ENCODE measurements at places on chromosomes 6 and 20. TPM values are rescaled to one million over a fixed set of nuclear protein-coding genes. Genes with fewer than 3 reads are reported as not detected.

Gene BCLAF1
- total RNA-seq, result 130 TPM

Gene LY86
- total RNA-seq, result not detected

Gene HEY2
- 4.3 TPM for total RNA-seq

Gene PRR18
- 0.09 TPM for total RNA-seq

Gene MOXD1
- 1.3 TPM for total RNA-seq

Gene DEFB132
- not detected for total RNA-seq

Gene SH3BGRL2
- total RNA-seq, result 23.0 TPM

DNA sequence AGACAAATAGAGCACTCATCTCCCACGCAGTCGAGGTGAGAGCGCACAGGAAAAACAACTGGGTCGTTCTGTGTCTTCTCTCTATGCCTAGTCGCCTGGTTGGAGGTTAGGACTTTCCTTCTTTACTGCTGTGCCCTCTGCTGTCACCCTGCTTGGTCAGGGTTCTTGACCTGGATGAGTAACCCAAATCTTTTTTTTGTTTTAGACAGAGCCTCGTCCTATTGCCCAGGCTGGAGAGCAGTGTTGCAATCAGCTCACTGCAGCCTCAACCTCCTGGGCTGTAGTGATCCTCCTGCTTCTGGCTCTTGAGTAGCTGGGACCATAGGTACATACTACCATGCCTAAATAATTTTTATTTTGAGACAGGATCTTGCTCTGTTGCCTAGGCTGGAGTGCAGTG lies 24.5 kb downstream of the PRPF6 start:
- no peak overlapping the region for H3K27ac ChIP-seq
- DNase-seq, result no peak
- H3K4me1 ChIP-seq, result no peaks in the 10 kb centered on the region
- H3K27me3 ChIP-seq, result no peaks in the 10 kb centered on the region
- peaks cover 79% of the 10 kb centered on the region for H3K36me3 ChIP-seq

GRCh38 chr20:2751878-2752566 lies 48.4 kb downstream of the CPXM1 start:
- no peaks in the 10 kb centered on the region for H3K36me3 ChIP-seq
- no peak overlapping the region for H3K27ac ChIP-seq
- H3K4me1 ChIP-seq, result no peaks in the 10 kb centered on the region

DNA sequence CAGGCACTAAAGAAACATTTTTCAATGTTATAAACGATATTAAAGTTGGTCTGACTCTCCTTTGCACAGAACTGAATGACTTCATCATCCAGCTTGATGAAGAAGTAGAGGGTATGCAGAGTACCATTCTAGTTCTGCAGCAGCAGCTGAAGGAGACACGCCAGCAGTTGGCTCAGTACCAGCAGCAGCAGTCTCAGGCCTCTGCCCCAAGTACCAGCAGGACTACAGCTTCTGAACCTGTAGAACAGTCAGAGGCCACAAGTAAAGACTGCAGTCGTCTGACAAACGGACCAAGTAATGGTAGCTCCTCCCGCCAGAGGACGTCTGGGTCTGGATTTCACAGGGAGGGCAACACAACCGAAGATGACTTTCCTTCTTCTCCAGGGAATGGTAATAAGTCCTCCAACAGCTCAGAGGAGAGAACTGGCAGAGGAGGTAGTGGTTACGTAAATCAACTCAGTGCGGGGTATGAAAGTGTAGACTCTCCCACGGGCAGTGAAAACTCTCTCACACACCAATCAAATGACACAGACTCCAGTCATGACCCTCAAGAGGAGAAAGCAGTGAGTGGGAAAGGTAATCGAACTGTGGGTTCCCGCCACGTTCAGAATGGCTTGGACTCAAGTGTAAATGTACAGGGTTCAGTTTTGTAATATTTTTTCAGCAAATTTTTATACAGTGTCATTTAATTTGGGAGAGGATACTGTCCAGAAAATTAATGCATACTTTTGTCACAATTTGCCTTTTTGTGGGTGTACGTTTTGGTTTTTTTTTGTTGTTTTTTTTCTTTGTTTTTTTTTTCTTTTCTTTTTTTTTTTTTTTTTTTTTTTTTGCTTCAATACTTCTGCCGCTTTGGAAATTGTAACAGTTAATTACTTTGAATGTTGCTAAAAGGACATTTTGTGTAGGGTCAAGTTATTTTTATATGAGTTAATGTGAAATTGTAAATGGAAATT lies 6.6 kb upstream of the ACAT2 start:
- H3K36me3 ChIP-seq, result peaks cover 93% of the 10 kb centered on the region
- H3K27ac ChIP-seq, result no peak overlapping the region
- no peak for DNase-seq
- no peak overlapping the region for H3K4me3 ChIP-seq
- H3K4me1 ChIP-seq, result peaks cover 8% of the 10 kb centered on the region

GRCh38 chr20:52974179-52974594 lies 2.0 kb downstream of the TSHZ2 start:
- no peak overlapping the region for H3K27ac ChIP-seq
- no peaks in the 10 kb centered on the region for H3K36me3 ChIP-seq
- no peak for DNase-seq

DNA sequence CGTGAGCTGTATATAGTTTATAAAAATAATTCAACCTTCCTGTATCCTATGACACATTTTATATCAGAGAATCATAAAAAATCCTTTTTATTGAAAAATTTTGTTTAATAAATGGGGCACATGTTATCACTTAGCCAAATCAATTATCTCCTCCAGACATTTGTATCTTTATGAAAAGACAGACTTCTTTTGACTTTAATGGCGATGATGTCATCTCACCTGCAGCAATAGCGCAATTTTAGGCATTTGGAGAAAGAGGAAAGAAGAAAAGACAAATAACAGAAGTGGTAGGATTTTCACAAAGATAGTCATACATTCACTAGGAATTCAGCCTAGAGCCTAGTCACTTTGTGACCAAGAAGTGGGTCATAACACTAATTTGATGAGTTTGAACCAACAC lies 444.5 kb downstream of the PREX1 start:
- H3K36me3 ChIP-seq, result no peaks in the 10 kb centered on the region
- H3K4me1 ChIP-seq, result no peaks in the 10 kb centered on the region
- DNase-seq, result no peak
- H3K4me3 ChIP-seq, result no peak overlapping the region
- no peaks in the 10 kb centered on the region for H3K27me3 ChIP-seq

GRCh38 chr6:125745281-125746018 lies 4.0 kb upstream of the HEY2 start:
- H3K4me3 ChIP-seq, result no peak overlapping the region
- peaks cover 48% of the 10 kb centered on the region for H3K27me3 ChIP-seq
- H3K27ac ChIP-seq, result no peak overlapping the region
- no peaks in the 10 kb centered on the region for H3K36me3 ChIP-seq
- peak; percentile 89 for DNase-seq

- no peaks in the 10 kb centered on the region for H3K36me3 ChIP-seq
- no peak overlapping the region for H3K4me3 ChIP-seq
- H3K4me1 ChIP-seq, result peaks cover 14% of the 10 kb centered on the region
Measured at GRCh38 chr6:126888727-126889725, 229.4 kb upstream of the RSPO3 start.

- DNase-seq, result no peak
- no peak overlapping the region for H3K4me3 ChIP-seq
- H3K27ac ChIP-seq, result no peak overlapping the region
- peaks cover 87% of the 10 kb centered on the region for H3K27me3 ChIP-seq
- no peaks in the 10 kb centered on the region for H3K36me3 ChIP-seq
- H3K4me1 ChIP-seq, result peaks cover 4% of the 10 kb centered on the region
Measured at GRCh38 chr6:111894951-111895350, 21.7 kb upstream of the FYN start.

DNA sequence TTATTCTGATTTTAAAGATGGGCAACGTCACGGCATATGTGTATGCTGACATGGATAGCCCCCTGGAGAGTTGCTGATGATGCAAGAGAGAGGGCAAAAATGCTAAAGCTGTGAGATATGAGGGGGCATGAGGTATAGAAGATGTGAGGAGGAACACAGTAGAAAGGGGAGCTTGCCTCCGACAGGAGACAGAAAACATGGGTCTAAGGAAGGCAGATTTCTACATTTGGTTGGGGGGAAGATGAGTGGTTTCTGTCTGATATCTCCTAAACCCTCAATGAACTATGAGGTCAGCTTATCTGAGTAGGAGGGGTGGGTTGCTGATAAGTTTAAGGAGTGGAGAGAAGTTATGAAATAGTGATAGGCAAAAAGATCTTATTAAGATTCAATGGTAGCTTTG lies 6.0 kb downstream of the RNF24 start:
- peaks cover 10% of the 10 kb centered on the region for H3K36me3 ChIP-seq
- H3K4me1 ChIP-seq, result peaks cover 8% of the 10 kb centered on the region
- no peak overlapping the region for H3K27ac ChIP-seq
